ENCODE measurements at places on chromosomes 12 and 14.

- no peak for DNase-seq
Observed at GRCh38 chr14:71398450-71398849, 491.2 kb downstream of the PCNX1 start.

DNA sequence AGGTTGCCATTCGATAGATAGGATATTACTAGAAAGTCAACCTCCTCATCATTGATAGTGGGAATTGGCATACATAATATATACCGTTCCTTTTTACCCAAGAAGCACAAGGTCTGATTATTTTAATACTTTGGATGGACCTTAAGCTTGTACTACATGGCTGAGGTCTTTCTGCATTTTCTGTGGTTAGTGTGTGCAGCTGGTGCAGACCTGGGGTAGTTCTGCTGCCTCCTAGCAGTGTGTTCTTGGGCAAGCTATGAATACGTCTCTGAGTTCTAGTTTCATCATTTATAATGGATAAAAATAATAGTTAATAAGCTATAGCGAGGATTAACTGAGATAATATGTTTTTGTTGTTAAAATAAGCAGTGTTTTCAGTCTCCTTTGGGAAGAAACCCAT lies 2.2 kb downstream of the ZDHHC17 start:
- DNase-seq: no peak

- no peak for DNase-seq
Observed at GRCh38 chr12:80936642-80937390, 918 bp downstream of the LIN7A start.

- no peak for DNase-seq
Observed at GRCh38 chr12:108955225-108955835, 65.5 kb downstream of the SVOP start.

DNA sequence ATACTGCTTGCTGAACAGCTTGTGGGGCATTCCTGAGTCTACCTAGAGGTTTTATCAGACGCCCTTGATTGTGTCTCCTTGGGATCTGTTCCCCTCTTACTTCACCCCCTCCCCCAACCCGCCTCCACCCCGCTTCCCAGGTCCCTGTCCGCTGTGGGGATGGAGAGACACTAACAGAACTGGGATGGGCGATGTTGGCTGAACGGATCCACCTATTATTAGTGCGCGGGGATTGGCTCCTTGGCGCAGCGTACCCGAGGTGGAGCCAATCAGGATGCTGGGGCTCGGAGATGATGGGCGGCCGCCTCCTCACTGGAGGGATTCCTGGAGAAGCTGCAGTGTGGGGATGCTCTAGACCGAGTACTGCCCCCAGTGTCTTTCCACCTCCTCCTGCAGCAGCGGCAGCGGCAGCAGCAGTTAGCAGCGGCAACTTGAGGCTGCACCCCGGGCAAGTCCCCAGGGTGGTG lies at the start of gene SYT1:
SYT1 (plus strand) TSS at position 372 of the 467 bp plus-strand sequence.
- no peak for DNase-seq

GRCh38 chr12:56931474-56931978 lies 2.7 kb downstream of the SDR9C7 start:
- DNase-seq: peak; percentile 84

DNA sequence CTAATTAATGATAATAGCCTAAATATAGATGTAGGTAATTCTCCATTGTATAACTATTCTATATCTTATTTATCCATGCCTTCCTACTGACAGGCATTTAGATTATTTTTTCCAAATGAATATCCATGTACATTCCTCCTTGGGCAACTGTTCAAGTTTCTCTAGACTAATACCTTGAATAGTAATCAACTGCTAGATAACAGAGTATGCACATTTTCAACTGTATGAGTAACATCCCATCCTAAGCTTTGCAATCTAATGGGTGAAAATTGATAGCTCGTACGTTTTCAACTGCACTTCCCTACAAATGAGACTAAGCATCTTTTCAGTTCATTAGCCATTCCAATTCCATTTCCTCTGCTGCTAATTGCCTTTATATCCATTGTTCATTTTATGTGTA lies 37.0 kb downstream of the YAF2 start:
- no peak for DNase-seq

DNA sequence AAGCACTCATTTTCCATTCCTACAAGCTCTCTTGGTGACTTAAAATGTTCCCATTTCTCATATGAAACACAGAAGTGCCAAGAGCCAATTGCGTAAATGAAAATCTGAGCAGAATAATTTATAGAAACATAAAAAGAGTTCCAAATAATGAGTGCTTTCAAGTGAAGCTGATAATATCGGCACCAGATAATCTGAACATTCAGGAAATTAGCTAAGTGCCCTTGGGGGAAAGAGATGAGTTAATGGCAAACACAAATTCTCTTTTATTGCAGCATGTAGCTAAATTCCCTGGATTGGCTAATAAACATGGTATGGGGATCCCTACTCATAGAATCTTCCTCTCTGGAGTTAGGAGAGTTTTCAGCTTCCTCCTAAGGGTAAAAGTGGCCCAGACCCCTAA lies 46.7 kb downstream of the DAD1 start:
- no peak for DNase-seq

GRCh38 chr12:120562906-120563305 lies 18.3 kb downstream of the POP5 start:
- DNase-seq: no peak

- no peak for DNase-seq
Observed at GRCh38 chr14:99035268-99035667, 236.7 kb downstream of the BCL11B start.

DNA sequence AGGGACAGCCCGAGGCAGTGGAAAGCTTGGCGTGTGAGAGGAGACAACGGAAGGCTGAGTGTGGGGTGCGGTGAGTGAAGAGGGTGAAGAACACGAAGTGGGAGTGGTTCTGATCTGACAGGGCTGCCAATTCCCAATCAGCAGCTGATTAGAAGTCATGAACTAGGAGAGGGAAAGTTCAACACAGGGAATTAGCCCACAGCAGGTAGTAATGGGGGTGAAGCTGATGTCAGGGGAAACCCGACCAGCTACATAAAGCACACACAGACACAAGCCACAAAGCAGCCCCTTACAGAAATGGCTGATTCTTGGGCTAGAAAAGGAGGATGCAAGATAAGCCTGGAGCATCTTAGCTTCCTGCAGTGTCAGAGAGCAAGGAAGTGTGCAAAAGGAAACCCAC lies 47.5 kb upstream of the TCL1A start:
- DNase-seq: no peak

DNA sequence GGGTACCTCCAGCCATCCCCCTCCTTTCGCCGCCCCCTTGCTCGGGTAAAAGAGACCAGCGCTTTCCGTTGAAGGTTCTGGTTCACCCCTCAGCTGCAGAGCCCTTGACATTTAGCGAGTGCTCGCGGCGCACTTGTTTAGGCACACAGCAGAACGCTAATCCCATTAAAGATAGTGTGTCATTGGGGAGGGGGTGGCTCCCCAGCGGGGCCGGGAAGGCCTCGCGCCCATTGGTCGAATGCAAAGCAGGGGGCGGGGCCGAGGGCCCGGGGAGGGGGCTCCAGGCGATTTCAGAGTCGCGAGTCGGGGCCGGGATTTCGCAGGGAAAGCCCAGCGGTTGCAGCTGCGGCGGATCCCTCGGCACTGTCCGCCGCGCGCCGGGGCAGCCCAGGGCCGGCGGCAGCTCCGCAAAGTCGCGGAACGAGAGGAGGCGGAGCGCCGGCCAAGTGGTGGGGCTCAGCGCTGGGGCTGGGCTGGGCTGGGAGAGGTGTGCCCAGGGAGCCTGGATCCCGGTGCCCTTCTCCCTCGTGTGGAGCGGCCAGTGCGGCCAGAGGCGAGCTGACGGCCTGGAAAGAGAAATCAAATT lies 122.9 kb downstream of the TSPAN9 start:
- DNase-seq: no peak

DNA sequence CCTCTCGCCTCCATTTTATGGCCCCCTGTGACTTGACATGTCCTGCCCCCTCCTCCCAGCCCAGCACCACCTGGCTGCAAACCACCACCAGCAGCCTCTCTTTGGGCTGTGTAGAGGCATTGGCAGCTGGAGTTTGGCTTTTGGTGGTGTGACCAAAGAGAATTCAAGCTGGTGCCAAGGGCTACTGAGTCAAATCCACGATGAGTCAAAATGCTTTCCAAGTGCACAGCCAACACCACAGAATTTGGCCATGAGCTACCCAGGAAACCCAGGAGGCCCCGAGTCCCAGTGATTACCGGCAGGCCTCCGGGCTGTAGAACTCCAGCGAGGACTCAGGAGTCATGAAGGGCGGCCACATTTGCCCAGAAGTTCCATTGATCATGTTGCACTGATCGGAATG lies 53.8 kb downstream of the SCARB1 start:
- no peak for DNase-seq

GRCh38 chr12:42918443-42918842 lies 328.9 kb upstream of the PRICKLE1 start:
- no peak for DNase-seq

DNA sequence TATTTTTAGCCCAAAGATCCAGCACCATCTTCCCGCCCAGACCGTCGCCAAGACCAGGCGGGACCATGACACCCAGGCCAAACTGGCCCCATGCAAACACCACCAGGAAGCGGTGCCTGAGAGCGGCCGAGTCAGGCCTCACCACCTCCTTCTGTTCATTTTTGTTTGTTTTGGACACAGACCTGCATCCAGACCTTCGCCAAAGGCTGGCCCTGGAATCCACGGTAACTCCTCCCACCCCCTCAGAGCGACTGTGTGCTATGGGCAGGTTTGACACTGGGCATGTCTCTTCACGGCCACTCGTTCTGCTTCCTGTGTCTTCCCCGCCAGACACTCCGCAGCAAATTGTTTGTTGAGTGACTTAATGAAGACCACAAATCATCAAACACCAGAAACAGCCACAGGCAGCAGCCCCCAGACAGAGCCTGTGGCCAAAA lies 47.1 kb downstream of the NCOR2 start:
- DNase-seq: no peak

GRCh38 chr14:21070083-21070609 lies at the start of gene ARHGEF40:
ARHGEF40 (plus strand) TSS chr14:21070304; CDS start chr14:21070397, 93 bp downstream.
- DNase-seq: no peak

DNA sequence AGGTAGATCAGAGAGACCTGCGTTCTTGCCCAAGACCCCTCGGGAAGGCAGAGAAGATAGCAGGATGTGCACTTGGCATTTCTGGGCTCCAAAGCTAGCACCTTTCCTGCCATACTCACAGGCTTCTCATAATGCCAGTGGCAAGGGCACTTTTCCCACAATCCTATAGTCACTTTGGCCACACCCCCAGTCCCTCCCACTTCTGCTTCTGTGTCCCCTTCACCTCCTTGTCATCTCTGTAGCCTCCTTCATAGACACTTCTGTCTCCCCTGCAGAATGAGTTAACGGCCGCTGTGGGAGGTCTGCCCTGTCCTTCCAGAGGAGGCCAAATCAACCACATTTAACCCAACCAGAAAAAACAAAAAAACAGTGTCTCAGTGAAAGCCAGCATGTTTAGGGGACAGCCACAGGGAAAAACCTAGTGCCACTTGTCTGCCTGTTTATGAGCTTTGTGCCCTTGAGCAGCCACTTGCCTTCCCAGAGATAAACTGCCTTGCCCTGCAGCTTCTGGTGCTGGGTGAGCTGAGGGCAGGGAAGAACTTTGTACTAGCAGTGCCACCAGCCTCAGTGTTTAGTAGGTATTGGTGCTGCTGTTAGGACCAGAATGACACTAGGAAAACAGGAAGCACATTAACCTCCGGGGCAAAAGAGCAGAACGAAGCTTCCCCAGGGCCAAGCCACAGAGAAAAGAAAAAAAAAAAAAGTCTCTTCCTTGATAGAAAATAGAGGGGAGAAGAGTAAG lies 193.0 kb upstream of the PWP1 start:
- DNase-seq: no peak

DNA sequence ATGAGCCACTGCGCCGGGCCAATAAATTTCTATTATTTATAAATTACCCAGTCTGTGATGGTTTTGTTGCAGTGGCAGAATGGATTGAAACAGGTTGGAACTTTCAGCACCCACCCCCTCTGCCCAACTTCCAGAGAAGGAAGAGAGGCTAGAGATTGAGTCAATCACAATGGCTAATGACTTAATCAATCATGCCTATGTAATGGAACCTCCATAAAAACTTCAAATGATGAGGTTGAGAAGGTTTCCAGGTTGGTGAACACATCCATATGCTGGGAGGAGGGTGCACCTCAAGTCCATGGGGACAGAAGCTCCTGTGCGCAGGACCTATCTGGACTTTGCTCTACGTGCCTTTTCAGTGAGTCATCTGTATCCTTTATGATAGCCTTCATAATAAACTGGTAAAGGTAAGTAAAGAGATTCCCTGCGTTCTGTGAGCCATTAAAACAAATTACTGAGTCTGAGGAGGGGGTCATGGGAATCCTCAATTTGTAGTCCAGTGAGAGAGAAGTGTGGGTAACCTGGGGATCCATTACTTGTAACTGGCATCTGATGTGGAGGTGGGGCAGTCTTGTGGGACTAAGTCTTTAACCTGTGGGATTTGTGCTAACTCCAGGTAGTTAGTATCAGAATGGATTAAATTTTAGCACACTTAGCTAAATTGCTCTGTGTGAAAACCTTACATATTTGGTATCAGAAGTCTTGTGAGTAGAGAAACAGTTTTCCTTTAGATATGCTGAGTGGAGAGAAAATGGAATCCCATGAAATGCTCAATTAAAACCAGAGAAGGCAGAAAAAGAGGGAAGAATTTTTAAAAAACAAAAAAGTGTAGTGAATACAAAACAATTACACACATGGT lies 11.7 kb upstream of the NGDN start:
- no peak for DNase-seq

DNA sequence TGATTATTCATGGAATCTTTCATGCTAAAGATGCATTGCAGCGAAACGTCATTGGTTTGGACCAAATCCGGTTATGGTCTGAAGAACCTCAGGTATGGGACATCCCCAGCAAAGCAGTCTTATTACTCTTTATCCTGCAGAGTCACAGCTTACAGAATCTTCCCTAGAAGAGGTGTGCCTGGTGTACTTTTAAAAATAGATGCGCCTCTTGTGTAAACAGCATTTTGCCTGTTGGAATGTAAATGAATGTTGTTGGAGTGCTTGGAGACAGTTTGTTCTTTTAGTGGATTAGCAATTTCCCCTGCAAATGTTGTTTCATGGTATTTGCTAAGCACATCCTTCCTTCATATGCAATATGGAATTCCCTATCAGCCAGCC lies 242.5 kb downstream of the ZFP36L1 start:
- no peak for DNase-seq

- DNase-seq: no peak
Observed at GRCh38 chr12:10716704-10717315, 6.3 kb downstream of the YBX3 start.

- DNase-seq: no peak
Observed at GRCh38 chr12:112005419-112006395, 7.3 kb downstream of the TMEM116 start.

GRCh38 chr14:50740856-50741255 lies 72.8 kb upstream of the SAV1 start:
- DNase-seq: no peak

- no peak for DNase-seq
Observed at GRCh38 chr12:56236091-56236490, 6.2 kb downstream of the SLC39A5 start.

- DNase-seq: peak; percentile 25
Observed at GRCh38 chr12:57086493-57087009, 2.4 kb upstream of the NAB2 start.
